Gastrocnemius medialis (tissue), 4 donors: ENCODE measurements at places on chromosomes 1 and 21. TPM values are rescaled to one million over a fixed set of nuclear protein-coding genes. Genes with fewer than 3 reads are reported as not detected.

The SEMA4A gene
- 1.6 TPM for total RNA-seq

DNA sequence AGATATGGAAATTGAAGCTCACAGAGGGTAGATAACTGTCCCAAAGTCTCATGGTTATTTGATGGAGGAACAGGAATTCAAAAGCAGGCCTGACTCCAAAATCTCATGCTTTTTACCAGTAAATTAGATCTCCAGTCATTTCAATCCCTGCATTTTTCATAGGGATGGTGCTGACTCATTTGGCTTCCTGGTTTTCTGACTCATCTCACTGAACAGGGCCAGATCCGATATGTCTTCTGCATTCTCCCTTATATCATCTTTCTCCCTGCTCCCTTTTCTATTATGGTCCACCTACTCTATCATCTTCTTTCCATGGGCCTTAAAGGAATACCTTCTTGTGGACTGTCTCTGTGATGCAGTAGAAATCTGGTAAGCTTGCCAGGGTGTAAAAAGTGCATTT is 187.2 kb downstream of the FGGY start:
- H3K36me3 ChIP-seq = no peaks in the 10 kb centered on the region

DNA sequence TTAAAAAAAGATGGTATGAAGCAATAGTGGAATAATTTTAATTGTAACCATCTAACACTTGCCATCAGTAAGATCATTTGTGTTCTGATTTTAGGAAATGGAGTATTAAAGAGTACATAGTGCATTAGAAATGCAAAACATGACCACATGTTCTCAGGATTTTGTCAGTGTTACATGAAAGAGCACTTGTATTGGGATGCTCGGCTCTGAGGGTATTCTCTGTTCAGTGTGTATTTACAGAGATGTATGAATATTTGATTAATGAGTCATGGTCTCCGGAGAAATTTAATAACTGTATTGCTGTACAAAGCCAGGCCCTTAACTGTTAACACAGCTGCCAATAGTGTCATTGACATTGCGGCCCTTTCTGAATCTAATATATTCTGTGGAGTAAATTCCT is 91.7 kb downstream of the ATG4C start:
- H3K27ac ChIP-seq = no peak overlapping the region
- no peak for DNase-seq
- no peaks in the 10 kb centered on the region for H3K4me1 ChIP-seq

- no peaks in the 10 kb centered on the region for H3K36me3 ChIP-seq
- H3K27me3 ChIP-seq = no peaks in the 10 kb centered on the region
- peaks cover 33% of the 10 kb centered on the region for H3K4me1 ChIP-seq
- DNase-seq = no peak
These were observed 65.4 kb downstream of the UBIAD1 start for GRCh38 chr1:11338284-11338924.

DNA sequence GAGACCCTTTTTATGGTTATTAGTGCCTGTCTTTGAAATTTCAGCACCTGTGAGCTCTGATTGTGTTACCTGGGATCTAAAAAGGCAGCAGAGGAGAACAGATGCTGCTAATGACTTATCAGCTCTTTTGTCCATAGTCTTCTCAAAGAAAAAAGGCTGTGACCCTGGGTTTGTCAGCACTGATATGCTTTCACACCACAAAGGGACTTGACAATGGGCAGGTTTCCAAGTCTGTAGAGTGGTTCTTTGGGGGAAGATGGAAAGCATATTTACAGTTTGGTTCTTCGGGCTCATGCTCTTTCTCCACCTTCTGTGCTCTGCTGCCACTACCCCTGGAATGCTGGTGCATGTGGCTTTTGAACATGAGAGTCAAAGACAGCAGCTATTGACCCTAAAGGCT is 32.0 kb downstream of the DNAJC6 start:
- no peaks in the 10 kb centered on the region for H3K27me3 ChIP-seq
- no peaks in the 10 kb centered on the region for H3K36me3 ChIP-seq
- H3K4me1 ChIP-seq = no peaks in the 10 kb centered on the region
- no peak overlapping the region for H3K4me3 ChIP-seq
- no peak for DNase-seq

- H3K27me3 ChIP-seq = no peaks in the 10 kb centered on the region
- no peak overlapping the region for H3K4me3 ChIP-seq
These were observed 60.4 kb upstream of the LYPLAL1 start for GRCh38 chr1:219113261-219113660.

The VASH2 gene
- not detected for total RNA-seq

DNA sequence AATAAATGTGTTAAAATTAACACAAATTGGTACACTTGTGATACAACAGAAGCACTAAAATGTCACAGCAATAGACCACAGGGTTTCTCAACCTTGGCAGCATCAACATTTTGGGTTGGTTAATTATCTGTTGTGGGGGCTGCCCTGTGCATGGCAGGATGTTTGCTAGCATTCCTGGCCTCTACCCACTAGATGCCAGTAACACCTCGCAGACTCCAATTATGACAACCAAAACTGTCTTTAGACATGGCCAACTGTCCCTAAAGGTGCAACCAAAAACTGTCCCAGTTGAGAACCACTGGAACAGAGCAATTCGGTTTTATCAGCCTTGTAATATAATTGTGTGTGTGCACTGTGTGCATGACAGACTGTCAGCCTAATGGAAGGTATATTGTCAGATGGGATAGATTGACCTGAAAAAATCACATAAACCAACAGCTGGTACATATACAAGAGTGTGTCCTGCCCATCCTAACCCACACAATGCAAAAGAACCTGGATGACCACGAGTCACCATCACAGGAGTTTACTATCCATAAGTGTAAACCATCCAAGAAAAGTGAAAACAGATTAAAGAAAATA is 13.5 kb upstream of the ERG start:
- no peak overlapping the region for H3K27ac ChIP-seq
- no peak overlapping the region for H3K4me3 ChIP-seq
- no peaks in the 10 kb centered on the region for H3K4me1 ChIP-seq

The TFF2 gene
- total RNA-seq = not detected

- no peak for DNase-seq
- no peak overlapping the region for H3K4me3 ChIP-seq
- no peak overlapping the region for H3K27ac ChIP-seq
- no peaks in the 10 kb centered on the region for H3K36me3 ChIP-seq
- no peaks in the 10 kb centered on the region for H3K27me3 ChIP-seq
- H3K4me1 ChIP-seq = peaks cover 21% of the 10 kb centered on the region
These were observed 3.3 kb downstream of the TMEM53 start for GRCh38 chr1:44670751-44671640.

The OR2L13 gene
- total RNA-seq = not detected
